Colonic mucosa (tissue), 4 donors: ENCODE measurements at places on chromosomes 1 and 21.

GRCh38 chr1:9413071-9413876 lies 120.6 kb downstream of the SPSB1 start:
- peak; percentile 38 for DNase-seq

DNA sequence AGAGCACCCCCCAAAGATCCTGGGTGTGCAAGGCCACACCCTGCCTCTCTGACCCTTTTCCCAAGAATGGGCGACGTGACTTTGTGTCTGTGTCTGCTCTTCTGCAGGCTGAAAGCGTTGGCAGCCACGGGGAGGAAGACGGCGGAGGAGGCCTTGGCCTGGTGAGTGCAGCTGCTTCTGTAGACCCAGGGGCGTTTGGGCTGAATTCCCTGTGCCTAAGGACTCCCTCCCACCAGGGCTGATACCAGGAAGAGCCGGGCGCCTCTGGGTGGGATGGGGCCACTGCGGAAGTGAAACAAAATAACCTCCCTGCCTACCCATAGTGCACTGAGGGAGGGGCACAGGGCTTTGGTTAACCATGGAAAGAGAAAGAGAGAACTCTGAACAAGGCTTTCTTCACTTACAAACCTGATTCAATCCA lies 2.5 kb downstream of the UBASH3A start:
- DNase-seq: no peak

DNA sequence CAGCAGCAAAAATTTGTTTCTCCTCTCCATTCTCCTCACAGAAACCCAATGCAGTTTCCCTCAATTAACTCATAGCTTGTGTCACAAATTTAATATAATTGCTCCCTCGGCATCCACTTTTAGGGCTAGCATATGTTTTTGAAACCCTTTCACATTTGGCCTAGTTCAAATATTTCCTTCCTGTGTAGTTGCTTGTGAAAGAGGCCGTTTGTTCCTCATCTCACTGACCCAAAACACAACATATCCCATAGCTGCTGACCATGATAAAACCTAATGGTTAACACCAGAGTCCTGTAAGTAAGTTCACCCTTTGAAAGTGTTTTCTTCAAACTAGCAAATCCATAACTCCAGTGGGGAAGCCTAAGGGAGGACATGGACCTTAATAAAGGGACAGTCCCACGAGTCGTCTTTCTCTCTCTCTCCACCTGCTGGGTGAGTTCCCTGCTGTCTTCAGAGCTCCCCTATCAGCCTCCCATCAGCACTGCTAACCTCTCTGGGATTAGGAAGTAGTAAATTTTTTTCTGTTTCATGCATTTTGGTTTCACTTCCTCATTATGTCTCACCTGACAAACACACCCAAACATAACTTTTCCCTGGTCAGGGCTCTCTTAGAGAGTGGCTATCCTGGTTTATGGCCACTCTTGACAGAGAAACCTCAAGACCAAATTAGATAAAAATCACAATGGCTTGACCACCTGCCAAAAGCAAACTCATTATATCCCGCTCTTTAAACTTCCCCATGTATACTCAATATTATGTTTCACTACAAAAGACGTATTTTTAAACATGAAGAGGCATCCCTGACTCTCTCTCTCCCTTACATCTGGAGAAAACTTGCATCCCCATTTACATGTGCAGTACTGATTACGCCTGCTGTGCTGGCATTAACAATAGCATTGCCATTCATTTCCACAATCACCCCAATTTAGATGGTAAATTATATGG lies 177.7 kb upstream of the HP1BP3 start:
- DNase-seq: peak; percentile 34

- DNase-seq: no peak
Measured at GRCh38 chr1:54312796-54313316, 93.3 kb downstream of the SSBP3 start.

- DNase-seq: no peak
Measured at GRCh38 chr1:111669268-111669667, 49.7 kb downstream of the RAP1A start.

GRCh38 chr1:27491748-27492700 lies 2.1 kb upstream of the WASF2 start:
- no peak for DNase-seq

DNA sequence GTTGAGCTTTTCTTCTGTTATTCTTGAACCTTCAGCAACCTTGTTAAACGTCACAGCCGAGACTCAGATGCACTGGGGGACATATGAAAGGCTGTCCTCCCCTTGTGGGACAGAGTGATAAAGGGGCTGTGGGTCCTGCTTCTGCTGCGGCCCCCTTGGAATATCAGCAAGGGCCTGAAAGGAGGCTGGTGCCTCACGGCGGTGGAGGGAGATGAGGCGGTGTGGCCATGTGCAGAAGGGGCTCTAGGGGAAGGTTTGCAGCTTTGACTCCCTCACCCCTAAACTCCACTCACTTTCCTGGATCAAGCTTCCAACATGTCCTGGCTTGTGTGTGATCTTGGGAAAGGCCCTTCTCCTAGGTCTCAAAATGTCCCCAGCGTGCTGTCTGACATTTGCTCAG lies 270.7 kb upstream of the CSF3R start:
- DNase-seq: no peak

DNA sequence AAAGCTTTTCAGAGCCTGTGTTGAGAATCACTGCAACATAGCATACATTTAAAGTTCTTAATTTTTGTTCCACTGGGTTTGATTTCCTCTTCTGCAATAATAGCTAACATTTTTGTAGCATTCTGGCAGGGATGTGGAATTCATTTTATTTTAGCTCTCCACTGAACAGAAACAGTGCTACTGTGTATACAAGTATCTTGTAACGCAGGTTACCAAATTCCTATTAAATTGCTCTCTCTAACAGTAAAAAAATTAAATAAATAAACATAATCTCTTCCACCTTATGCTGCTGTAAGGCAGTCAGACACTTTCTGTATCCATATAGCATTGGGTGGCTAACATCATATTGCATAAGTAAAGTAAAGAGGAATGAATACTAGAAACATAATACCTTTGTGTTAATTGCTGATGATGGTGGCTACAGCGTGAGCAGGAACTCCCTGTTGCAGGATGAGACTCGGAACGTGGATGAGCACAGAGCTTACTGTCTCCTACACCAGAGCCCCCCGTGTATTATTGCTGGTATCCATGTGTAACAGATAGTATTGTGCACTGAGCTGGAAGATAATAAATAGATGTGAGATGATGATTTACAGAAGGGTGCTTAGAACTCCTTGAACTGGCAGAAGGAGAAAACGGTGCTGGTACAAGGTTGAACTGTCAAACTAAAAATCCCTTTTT lies 276.9 kb upstream of the SNX7 start:
- DNase-seq: no peak

DNA sequence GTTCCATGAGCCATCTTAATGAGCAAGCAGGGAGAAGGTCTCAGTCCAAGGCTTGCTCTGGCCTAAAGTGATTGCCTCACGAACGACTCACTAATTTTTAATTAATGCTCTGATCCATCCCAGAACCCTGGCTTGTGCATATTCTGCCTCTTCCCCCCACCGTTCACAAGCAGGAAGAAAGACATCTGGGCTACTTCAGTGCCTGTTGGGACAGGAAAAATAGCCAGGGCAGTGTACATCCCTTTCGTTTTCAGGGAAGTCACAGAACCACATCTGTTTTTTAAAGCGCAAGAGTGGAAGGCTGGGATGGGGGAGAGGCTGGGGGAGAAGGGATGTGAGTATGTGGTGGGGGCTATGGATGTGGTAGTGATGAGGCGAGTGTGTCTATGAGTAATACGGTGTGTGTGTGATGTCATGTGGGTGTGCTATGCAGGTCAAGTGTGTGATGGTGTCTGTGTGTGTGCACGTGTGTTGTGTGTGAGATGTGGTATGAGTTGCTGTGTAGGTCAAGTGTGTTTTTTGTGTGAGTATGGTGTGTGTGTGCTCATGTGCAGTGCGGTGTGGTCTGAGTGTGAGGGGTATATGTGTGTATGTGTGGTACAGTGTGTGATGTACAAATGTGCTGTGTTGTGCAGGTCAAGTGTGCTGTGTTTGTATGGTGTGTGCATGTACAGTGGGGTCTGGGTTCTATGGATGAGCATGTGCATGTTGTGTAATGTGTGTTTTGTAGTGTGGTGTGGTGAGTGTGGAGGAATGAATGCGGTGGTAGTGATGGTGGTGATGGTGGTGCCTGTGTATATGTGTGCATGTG lies 64.9 kb upstream of the SYT6 start:
- no peak for DNase-seq

DNA sequence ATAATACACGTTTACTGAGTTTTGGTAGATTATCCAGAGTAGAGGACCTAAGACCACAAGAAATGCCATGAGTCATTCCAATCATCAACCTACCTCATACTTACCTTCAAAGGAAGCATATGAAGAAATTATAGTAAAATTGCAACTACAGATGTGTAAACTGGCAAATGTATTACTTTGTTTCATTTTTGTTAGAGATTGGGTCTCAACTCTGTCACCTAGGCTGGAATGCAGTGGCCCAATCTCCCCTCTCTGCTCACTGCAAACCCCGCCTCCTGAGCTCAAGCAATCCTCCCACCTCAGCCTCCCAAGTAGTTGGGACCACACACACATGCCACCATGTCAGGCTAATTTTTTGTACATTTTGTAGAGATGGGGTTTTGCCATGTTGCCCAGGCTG lies 5.2 kb downstream of the TMCO1 start:
- DNase-seq: no peak

DNA sequence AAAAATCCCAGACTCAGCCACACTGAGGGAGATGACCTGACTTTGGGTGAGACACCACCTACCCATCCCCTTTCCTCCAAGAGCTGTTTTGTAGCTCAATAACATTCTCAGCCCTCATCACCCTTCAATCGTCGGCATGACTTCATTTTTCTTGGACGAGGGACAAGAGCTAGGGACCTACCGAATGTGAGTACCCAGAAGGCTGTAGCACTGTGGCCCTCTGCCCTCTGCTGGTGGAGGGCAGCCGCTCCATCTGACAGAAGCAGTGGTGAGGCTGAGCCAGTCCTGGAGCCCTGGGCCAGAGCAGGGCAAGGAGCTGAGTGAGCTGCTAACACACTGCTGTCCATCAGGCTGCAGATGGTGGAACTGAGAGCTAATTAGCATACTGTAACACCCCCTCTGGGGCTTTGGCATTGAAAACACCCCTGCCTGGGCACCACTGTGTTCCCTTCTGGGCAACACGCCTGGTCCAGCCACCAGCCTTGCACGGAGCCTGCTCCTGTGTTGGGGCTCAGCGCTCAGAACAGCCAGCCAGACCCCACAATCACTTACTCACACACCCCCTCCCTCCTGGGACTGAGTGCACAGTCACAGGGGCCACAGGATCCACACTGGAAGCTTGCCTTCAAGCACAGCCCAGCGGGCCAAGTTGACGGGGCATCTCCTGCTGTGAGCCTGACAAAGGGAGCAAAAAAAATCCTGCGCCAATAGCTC lies 18.3 kb upstream of the ALPL start:
- peak; percentile 35 for DNase-seq

- peak; percentile 42 for DNase-seq
Measured at GRCh38 chr1:29332204-29332603, 95.9 kb downstream of the PTPRU start.

DNA sequence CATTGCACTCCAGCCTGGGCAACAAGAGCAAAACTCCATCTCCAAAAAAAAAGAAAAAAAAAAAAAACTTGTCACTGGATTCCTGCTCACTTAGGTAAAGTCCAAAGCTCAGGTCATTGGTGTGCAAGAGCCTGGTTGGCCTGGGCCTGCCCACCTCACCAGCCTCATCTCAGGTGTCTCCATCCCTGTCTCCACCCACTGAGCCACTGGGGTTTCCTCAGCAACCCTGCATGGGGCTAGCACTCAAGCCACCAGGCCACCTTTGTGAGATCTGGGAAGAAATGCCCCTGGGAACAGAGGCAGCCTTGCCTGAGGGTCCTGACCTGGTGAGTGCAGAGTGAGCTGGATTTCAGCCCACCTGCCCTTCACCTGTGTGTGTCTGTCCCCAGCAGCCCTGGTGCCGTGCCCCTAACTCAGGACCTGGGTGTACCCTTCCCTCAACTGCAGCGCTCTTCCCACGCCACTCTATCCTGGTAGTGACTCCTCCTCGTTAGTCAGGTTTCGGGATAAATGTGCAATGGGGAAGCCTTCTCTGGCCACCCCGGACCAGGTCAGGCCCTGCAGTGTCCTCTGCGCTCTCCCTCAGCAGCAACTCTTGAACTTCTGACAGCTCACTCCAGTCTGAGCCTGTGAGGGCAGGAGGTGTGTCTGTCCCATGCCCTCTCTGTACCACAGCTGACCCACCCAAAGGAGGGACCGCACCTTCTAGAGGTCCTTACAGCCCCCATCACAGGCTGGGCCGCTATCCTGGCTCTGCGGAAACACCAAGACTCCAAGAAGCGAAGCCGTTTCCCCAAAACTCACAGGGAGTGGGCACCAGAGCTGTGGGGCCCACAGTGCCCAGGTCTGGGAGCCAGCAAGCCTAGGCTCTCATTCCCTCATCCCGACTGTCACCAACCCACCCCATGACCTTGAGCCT lies 3.3 kb downstream of the PDZK1IP1 start:
- DNase-seq: no peak

- no peak for DNase-seq
Measured at GRCh38 chr1:220788900-220789299, 2.2 kb downstream of the MTARC1 start.

DNA sequence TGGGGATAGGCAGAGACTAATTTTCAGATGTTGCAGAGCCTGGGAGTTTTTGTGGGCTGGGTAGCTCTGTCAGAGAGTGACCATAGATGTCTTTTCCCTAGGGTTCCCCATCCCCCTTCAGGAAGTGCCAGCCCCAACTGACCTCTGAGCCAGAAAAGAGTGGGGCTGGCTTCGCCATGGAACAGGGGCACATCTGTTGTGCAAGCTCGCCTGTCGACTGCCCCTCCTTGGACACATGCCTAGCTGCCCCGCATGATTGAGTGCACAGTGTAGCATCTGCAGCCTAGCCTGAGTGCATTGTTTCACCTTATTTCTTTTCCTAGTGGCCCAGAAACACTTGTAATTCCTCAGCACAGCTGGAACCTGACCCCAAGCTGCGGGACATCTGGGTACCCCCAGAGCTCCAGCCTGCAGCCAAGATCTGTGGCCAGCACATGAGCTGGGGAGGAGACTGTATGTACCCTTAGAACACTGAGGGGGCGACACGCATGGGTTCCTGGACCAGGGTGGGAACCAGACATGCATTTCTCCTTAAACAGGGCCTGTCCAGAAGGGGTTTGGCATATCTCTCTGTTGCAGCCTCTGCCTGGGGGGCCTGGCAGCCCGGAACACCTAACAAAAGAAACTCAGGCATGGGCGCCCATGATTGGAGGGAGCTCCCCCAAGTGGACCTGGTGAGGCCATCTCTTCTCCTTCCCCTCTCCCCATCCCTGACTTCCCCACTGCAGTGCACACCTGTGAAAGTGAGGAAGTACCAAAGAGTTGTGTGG lies 55.2 kb downstream of the SYT14 start:
- DNase-seq: no peak

GRCh38 chr1:221212926-221213325 lies 333.7 kb downstream of the HLX start:
- DNase-seq: no peak

DNA sequence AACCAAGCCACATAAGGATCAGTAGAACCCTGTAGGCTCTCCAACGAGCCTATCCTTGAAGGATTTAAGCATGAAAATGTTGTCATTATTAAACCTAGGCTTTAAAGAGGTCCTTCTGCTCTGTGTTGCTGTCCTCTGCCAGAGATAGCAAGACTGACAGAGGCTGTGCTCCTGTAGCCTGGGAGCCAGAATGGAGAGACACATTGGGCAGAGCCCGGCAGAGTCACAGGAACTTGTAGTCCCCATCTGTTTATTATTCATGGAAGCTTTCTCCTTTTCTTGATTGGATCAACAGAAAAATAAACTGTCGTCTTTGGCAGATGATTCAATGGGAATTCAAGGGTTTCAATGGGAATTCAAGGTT lies 19.2 kb upstream of the SLAMF1 start:
- DNase-seq: no peak
